Stimulated activated CD4-positive, alpha-beta T cell treated with anti-CD3 and anti-CD28 coated beads, Interleukin-4, amount 100 ng/mL, for 48 hours (primary cell): ENCODE measurements at places on chromosomes 5 and 9.
A peak's percentile ranks its signal among the peaks of the same experiment; 100 is the strongest.

DNA sequence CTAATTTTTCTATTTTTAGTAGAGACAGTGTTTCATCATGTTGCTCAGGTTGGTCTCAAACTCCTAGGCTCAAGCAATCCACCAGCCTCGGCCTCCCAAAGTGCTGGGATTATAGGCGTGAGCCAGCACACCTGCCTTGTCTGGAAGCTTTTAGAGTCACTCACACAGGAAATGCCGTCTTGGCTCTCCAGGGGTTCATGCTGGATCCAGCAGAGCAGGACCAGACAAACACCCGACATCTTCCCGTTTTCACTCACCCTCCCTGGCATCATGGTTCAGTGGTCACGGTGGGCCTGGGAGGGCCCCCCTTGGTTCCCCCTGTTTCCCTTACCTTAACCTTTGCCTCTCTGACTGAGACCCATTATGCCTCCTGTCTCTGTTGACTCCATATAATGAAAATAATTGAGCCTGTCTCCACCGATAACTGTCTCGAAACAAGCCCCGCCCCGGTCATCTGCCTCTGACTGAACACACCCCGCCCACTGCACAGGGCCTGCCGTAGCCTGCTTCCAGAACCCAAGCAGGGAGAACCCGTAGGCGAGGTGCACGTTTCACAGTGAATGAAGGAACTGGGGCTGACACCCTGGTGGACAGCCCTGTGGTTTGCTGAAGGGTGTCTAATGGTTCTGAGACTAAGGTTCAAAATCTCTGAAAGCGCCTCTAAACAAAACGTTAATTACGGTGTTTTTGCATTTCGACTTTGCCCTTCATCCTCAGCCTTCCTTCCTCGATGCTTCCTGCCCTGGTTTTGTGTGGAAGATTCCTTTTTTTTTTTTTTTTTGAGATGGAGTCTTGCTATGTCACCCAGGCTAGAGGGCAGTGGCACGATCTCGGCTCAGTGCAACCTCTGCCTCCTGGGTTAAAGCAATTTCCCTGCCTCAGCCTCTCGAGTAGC lies 39.7 kb upstream of the SPRY4 start:
- no peak for DNase-seq

DNA sequence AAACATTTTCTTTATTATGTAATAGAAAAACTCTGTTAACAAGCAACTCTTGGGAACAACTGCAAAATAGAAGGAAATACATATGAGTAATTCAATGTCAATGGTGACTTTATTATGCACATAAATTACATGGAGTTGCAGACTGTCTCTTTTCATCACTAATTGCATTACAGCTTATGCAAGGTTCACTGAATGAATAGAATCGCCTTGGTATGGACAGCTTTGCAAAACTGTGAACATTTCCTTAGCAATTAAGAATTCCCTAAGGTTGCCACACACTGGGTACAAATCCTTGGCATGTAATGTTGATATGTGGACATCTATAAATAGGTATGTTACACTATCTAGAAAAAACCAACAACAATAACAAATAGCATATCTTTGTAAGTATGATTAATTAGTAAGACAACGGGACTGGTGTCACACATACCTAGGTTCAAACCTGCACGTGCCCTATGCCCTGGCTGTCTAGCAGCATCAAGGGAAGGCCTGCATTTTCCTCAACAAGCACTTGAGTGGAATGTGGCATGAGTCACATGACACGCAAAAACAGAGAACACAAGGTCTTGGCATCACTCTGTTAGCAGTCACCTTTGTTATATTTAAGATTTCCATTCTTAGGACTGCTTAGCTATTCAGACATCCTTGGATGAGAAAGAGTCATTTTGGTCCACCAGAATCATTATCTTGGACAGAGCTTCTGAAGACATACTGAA lies 263.9 kb downstream of the CTNND2 start:
- no peak for DNase-seq

DNA sequence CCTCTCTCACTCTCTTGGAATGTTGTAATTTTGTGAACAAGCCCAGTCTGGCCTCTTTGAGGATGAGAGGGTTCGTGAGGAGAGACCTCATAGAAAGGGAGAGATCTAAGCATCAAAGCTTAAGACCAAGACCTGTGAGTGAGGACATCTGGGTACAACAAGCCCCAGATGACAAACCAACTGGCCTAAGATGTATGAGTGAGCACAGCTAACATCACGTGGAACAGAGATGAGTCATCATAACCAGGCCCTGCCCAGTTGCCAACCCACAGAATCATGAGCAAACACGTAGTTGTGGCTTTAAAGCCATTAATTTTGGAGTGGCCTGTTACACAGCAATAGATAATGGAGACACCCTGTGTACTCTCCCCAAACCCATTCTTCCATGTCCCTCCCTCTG lies 439.1 kb upstream of the KIF2A start:
- no peak for DNase-seq

GRCh38 chr9:34512131-34513078 lies 10.4 kb downstream of the ENHO start:
- no peak for DNase-seq

- DNase-seq, result no peak
These were observed 19.1 kb downstream of the LPCAT1 start for GRCh38 chr5:1504617-1505016.

DNA sequence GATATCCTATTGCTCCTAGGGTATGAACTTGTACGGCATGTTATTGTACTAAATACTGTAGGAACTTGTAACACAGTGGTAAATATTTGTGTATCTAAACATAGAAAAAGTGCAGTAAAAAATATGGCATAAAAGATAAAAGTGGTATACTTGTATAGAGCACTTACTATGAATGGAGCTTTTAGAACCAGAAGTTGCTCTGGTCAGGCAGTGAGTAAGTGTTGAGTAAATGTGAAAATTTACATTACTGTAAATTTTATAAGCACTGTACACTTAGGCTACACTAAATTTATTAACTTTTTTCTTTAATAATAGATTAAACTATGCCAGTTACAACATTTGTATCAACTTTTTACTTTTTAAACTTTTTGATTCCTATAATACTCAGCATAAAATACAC lies 109.1 kb downstream of the ZCCHC7 start:
- no peak for DNase-seq

- DNase-seq, result no peak
These were observed 29.8 kb downstream of the OR2K2 start for GRCh38 chr9:111300140-111300735.

DNA sequence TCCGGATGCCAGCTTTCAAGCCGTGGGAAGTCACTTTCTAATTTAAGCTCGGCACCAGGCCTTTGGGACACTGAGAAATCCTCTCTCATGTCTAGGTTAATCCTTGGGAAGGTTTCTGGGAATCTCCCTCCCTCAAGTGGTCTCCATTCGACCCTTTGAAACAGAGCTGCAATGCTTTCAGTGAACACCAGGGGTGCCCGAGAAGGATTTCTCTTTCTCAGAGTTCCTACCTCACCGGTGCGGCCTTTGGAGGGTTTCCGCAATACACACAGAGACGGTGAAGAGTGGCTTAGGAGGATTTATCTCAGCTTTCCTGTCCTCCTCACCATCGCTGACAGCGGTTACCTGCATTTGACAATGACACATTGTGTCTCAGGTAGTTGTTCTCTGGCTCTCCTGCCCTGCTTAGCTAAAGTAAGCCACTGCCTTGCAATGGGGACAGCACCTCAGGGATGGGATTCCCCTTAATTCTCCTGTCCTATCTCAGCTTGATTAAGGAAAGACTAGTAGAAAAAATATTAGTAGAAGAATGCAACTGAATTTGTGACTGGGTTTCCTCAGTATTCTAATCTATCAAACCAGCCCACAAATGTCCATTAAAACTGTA lies 180.6 kb downstream of the GABRG2 start:
- no peak for DNase-seq

GRCh38 chr9:69332067-69332685 lies 7.2 kb downstream of the ENTREP1 start:
- DNase-seq, result no peak

GRCh38 chr9:82930116-82930515 lies 132.8 kb downstream of the RASEF start:
- DNase-seq, result no peak

GRCh38 chr5:128537221-128537999 lies 635 bp downstream of the FBN2 start:
- no peak for DNase-seq

DNA sequence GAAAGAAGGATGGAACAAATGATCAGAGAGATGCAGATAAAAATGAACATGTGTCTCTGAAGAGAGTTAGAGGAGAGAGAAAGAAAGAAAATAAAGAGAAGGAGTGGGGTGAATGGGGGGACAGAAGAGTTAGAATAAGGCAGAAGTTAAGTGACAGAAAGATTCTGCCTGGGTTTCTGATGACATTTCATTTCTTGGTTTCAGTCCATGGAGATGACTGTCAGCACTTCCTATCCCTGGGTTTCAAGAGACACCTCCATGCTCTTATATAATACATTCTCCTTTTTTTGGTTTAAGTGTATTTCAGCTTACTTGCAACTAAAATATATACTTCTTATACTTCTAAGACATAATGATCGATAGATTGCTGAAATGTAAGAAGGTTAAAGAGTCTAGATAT lies 213.0 kb upstream of the IL12B start:
- no peak for DNase-seq

DNA sequence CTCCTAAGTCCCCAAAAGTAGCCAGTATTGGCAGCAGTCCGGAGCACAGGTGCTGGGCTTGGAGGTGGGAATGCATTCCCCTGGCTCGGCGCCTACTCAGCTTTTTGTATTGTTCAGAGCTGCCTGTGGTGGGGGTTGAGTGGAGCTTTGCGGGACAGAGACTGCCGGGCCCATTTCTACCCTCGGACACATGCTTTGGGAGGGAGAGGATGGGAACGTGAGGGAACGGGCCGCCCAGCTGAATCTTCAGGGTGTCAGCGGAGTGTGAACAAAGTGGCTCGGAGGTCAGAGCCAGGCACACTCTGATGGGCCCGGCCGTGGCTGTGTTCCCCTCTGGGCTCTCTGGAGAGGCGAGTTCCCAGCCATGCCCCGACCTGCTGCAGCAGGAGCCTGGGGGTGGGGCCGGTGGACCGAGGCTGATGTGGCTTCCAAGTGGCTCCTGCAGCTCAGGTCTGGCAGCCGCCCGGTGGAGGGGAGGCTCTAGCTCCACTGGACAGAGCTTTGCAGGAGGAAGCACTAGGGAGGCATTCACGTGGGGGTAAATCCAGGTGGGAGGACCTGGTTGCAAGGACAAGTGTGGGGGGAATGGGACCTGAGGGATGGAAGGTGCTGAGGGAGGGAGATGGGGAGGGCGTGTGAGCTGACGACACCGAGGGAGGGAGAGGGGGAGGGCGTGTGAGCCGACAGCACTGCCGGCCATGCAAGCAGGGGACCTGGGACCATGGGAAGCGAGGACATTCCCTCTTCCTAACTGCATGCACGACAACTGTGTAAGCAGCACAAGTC lies 31.1 kb upstream of the SLC6A3 start:
- DNase-seq, result no peak

DNA sequence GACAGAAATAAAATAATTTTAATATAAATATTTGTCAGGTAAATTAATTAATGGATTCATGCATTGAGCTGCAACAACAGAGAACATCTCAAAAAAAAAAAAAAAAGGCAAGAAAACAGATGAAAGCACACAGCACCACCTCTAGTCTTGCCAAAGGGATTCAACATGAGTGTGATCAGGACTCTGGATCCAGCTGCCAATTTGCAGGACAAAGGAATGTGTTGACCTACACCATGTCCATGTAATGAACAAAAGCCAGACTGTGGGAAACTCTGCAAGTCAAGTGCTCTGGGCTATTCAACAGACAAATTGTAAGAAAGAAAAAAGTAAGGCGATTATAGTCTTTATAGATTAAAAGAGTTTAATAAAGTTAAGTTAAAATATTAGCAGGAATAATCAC lies 769.3 kb downstream of the TLR4 start:
- no peak for DNase-seq

DNA sequence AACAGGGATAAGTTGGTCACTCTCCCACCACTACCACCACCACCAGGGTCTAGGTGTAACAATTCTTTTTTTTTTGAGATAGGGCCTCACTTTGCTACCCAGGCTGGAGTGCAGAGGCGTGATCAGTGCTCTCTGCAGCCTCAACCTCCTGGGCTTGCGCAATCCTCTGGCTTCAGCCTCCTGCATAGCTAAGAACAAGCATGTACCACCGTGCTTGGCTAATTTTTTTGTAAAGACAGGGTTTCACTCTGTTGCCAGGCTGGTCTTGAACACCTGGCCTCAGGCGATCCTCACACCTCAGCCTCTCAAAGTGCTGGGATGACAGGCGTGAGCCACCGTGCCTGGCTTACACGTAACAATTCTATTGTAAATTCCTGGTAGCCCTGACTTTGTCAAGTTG lies 27.5 kb downstream of the CORO2A start:
- no peak for DNase-seq

GRCh38 chr9:550333-550732 lies 291.2 kb upstream of the DMRT1 start:
- DNase-seq, result no peak

- DNase-seq, result no peak
These were observed 40.2 kb downstream of the RXRA start for GRCh38 chr9:134366223-134367031.

- no peak for DNase-seq
These were observed 9.1 kb upstream of the AK3 start for GRCh38 chr9:4750023-4750673.

DNA sequence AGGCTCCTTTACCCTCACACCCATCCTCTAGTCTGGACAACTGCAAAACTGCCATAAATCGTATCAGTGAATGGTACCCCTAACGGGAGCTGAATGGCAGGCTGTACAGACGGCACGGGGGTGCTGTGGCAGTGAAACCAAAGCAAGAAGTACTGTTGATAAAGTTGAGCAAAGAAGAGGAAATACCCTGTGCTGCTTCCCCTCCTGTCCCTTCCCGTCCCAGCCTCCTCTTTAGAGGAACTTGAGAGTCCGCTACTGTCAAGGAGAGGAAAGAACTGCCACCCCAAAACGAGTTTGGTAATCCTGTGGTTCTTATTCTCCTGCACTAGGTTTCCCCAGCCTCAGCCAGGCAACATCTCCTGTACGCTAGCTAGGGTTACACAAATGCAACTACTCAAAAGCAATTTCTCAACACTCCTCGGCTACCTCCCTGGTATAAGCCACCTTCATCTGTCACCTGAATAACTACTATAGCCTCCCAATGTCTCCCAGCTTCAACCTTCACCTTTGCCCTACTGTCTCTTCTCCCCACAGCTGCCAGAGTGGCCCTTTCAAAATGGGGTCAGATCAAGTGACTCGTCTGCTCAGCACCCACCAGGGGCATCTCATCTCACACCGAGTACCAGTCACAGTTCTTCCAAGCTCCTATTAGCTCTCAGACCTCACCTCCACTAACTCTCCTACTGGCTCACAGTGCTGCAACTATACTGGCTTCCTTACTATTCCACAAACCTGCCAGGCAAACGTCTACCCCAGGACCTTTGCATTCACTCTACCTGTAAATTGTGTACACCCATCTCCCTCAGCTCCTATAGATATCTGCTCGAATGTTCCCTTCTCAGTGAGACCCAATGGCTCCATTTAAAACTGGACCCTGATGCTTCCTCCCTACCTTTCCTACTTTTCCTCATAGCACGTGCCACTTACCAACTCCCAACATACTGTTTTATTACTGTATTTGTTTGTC lies 4.1 kb downstream of the GLRX start:
- DNase-seq, result no peak

DNA sequence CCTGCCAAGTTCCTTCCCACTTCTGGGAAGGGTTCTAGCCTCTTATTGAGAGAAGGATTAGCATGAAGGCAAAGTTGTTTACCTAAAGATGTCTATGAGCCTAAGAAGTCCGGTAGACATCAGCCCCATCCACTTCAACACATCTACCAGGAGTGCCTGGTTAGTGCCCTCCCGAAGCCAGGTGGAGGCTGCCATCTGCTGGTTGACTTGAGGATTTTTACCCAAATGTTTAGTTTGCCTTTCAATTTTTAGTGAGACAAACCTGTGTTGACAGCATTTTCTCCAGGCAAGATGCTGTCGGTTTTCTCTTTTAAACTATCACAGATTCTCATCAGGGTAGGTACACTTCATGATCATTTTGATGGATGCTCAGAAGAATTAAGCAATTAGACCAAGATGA lies 83.6 kb upstream of the TNFSF8 start:
- DNase-seq, result peak; percentile 65
